ENCODE measurements at places on chromosomes 4 and X. TPM values are rescaled to one million over a fixed set of nuclear protein-coding genes. Genes with fewer than 3 reads are reported as not detected.

The AFP gene
- total RNA-seq, result 1.7 TPM

The P2RY4 gene
- total RNA-seq, result not detected

The MID1 gene
- 47.8 TPM for total RNA-seq

The CCDC110 gene
- total RNA-seq, result not detected

The GSX2 gene
- not detected for total RNA-seq

The MAP9 gene
- 6.5 TPM for total RNA-seq

The CENPI gene
- 10.3 TPM for total RNA-seq

The AFM gene
- not detected for total RNA-seq

The CNGA1 gene
- 0.17 TPM for total RNA-seq

The OTC gene
- not detected for total RNA-seq

Measured in A549 treated with CpdA at 1 μM for 4 hours (cell line).